ENCODE measurements at places on chromosomes 5 and 9.

- H3K27me3 ChIP-seq, result no peaks in the 10 kb centered on the region
- no peak overlapping the region for H3K4me3 ChIP-seq
- peaks cover 39% of the 10 kb centered on the region for H3K36me3 ChIP-seq
- no peak for DNase-seq
- H3K27ac ChIP-seq, result no peak overlapping the region
- H3K4me1 ChIP-seq, result no peaks in the 10 kb centered on the region
These were observed 29.4 kb downstream of the CTNNAL1 start for GRCh38 chr9:108983885-108984284.

DNA sequence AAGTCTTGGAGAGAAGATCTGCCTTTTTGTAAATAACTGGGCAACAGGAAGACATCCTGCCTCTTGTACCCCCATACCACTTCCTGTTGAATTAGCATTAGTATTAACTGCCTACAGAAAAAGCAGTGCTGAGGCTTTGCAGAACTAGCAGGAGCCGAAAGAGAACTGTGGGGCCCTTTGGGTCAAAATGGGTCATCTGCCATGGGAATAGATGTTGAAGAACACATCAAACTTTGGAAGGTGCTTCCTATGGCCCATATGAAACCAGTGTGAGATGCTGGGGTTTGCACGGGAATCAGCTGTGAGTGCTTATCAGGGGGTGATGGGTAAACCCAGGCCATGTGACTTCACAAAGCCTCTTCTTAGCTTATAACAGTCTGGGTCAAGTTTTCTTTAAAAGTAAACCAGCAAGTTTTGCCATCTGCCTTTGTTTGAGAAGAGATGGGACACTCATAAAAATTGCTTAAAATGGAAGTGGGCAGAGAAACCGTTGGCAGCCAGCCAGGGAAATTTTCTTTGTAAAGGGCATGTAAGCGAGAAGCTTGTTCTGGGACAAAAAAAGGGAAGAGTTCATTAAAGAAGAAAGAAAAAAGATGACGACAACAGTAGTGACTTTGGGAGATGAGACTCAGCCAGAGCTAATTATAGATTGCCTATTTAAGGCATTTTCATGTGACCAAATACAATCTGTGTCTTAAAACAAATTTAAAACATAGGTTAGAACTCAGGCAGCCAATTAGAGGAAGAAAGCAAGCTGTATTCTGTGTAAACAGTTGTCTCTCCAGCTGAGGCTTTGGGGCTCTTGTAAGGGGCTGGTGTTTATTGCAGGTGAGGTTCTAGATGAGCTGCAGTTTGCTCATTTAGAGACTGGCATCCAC lies 4.4 kb downstream of the SLC25A25 start:
- H3K4me1 ChIP-seq, result peaks cover 43% of the 10 kb centered on the region
- peak overlapping the region; percentile 47 for H3K4me3 ChIP-seq
- no peaks in the 10 kb centered on the region for H3K36me3 ChIP-seq
- H3K27ac ChIP-seq, result peak overlapping the region; percentile 92
- no peak for DNase-seq
- no peaks in the 10 kb centered on the region for H3K27me3 ChIP-seq

GRCh38 chr9:104776797-104777196 lies 12.9 kb downstream of the NIPSNAP3B start:
- peaks cover 10% of the 10 kb centered on the region for H3K4me1 ChIP-seq
- no peak overlapping the region for H3K4me3 ChIP-seq
- peaks cover 17% of the 10 kb centered on the region for H3K36me3 ChIP-seq
- DNase-seq, result no peak

- peaks cover 2% of the 10 kb centered on the region for H3K36me3 ChIP-seq
- H3K27ac ChIP-seq, result peak overlapping the region; percentile 99
- H3K4me3 ChIP-seq, result peak overlapping the region; percentile 99
- H3K27me3 ChIP-seq, result no peaks in the 10 kb centered on the region
- peaks cover 50% of the 10 kb centered on the region for H3K4me1 ChIP-seq
These were observed 681 bp upstream of the ETF1 start for GRCh38 chr5:138543730-138544104.

- no peak for DNase-seq
- peaks cover 16% of the 10 kb centered on the region for H3K4me1 ChIP-seq
- no peaks in the 10 kb centered on the region for H3K27me3 ChIP-seq
- H3K4me3 ChIP-seq, result no peak overlapping the region
These were observed 42.6 kb downstream of the GCNT4 start for GRCh38 chr5:75009556-75010345.

DNA sequence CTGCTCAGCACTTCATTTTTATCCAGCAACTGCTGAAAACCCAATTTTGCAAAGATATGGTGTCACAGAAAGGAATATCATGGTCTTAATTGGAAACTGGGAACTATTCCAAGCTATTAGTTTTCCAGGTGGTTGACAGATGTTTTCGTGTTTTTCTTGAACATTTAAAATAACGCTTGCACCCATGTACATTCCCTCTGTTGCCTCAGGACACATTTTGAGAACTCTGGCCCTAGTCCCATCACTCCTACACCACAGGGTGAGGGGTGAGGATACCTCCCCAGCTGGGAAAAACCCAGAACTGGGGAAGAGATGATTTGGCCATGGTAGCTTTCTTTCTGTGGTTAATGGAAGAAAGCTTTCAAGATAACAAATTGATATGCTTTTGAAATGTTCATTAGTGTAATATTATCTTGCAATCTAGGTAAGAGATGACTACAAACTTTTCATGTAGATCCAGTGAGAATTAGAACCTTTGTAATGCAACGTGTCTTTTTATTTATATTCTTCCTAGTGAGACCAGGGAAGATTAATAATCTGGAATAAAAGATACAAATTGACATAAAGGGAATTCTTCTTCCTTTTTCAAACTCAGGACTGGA lies 627.0 kb downstream of the RAB3C start:
- peaks cover 10% of the 10 kb centered on the region for H3K36me3 ChIP-seq
- no peaks in the 10 kb centered on the region for H3K27me3 ChIP-seq
- peaks cover 36% of the 10 kb centered on the region for H3K4me1 ChIP-seq
- no peak overlapping the region for H3K4me3 ChIP-seq
- no peak for DNase-seq

- no peak overlapping the region for H3K4me3 ChIP-seq
- H3K27me3 ChIP-seq, result no peaks in the 10 kb centered on the region
- H3K4me1 ChIP-seq, result no peaks in the 10 kb centered on the region
- H3K36me3 ChIP-seq, result no peaks in the 10 kb centered on the region
- DNase-seq, result no peak
- no peak overlapping the region for H3K27ac ChIP-seq
These were observed 141.7 kb downstream of the SV2C start for GRCh38 chr5:76224898-76225297.

DNA sequence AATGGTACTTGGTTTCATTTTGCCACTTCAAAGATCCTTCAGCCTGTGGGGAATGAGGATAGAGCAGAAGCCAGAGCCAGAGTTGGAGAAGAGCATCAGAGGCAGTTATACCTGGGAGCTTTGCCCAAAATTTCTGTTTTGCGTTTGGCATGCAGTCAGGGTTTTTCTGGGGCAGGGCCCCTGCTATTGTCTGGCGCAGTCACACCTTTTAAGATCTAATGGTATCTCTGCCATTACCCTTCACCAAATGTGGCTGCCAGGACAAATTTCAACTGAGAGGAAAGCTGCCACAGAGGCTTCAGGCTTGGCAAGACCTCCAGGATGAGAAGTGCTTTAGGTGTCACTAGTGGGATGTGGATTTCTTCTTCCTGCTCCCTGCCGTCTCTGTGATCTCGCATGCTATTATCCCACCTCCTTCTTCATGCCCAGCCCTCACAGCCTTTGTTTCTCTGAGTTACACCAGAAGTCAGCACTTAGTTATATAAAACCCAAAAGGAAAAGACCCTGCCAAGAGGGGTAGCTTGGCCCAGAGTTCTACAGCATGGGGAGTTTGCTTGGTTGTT lies 357.0 kb downstream of the TLE4 start:
- no peaks in the 10 kb centered on the region for H3K27me3 ChIP-seq
- no peak overlapping the region for H3K4me3 ChIP-seq
- no peaks in the 10 kb centered on the region for H3K36me3 ChIP-seq
- H3K27ac ChIP-seq, result no peak overlapping the region

GRCh38 chr9:134424818-134425217 lies 98.6 kb downstream of the RXRA start:
- peaks cover 12% of the 10 kb centered on the region for H3K36me3 ChIP-seq
- H3K27me3 ChIP-seq, result no peaks in the 10 kb centered on the region
- no peak overlapping the region for H3K27ac ChIP-seq
- H3K4me1 ChIP-seq, result no peaks in the 10 kb centered on the region
- no peak for DNase-seq
- H3K4me3 ChIP-seq, result no peak overlapping the region

DNA sequence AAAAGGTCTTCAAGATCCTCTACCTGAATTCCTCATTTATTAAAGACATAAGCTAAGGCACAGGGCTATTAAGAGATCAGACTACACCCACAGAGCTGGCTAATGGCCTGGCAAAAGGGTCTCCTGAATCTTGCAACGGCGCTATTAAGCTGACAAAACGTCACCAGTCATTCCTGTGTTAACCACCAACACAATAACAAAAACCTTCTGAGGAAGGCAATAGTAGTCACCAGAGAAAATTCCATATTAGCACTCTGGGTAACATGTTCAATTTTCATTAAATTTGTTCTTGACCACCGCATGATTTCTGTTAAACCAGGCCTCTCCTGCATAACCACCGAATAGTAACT lies 77.0 kb downstream of the GNAQ start:
- no peaks in the 10 kb centered on the region for H3K27me3 ChIP-seq
- no peak overlapping the region for H3K27ac ChIP-seq
- peaks cover 59% of the 10 kb centered on the region for H3K4me1 ChIP-seq
- H3K4me3 ChIP-seq, result no peak overlapping the region
- H3K36me3 ChIP-seq, result no peaks in the 10 kb centered on the region

DNA sequence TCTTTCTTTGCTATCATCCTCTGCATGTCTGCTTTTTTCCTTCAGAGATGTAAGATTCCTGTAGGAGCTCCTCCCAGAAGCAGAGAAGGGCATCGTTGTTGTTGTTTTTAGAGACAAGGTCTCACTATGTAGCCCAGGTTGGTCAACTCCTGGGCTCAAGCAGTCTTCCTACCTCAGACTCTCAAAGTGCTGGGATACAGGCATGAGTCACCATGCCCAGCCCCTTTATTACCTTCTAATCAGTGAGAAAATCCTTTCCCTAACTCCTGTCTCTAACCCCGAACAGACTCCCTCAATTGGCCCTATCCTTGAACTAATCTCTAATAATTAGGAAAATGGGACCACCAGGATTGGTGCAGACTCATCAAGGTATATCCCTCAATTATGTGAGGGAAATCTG lies 64.4 kb downstream of the GALNT10 start:
- DNase-seq, result no peak
- H3K27ac ChIP-seq, result no peak overlapping the region
- peaks cover 7% of the 10 kb centered on the region for H3K36me3 ChIP-seq
- H3K4me1 ChIP-seq, result peaks cover 28% of the 10 kb centered on the region
- H3K27me3 ChIP-seq, result no peaks in the 10 kb centered on the region

DNA sequence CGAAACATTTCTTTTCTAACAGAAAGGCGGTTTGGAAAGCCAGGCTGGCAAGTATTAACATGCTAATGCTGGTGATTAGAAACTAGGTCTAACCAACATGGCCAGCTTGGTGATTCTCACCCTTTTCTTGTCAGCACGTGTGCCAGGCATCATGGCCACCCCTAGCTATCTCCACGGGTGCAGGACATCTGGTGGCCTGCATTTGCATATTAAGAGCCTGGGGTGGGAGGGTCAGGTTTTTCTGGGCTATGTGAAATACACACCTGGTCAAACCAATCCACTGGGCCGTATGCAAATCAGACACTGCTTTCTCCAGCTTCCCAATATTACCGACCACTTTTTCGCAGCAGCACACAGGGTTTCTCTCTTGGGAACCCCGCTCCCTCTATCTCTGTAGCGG lies 612.1 kb downstream of the PTPRD start:
- no peaks in the 10 kb centered on the region for H3K27me3 ChIP-seq
- no peak overlapping the region for H3K27ac ChIP-seq
- no peak overlapping the region for H3K4me3 ChIP-seq

DNA sequence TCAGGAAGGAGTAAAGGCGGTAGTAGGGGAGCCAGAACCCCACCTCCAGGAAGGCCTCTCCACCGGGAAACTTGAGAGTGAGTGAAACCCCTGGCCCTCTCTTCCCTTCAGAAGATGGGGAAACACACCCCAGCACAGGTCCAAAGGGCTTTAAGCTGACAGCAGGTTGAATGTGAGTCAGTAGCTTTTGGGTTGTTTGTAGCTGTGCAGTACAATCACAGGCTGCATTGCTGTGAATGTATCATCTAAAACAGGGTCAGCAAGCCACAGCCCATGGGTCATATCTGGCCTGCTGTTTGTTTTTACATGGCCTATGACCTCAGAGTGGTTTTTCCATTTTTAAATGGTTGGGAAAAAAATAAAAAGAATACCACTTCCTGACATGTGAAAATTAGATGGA lies 10.0 kb downstream of the OTULINL start:
- peaks cover 51% of the 10 kb centered on the region for H3K27me3 ChIP-seq
- H3K36me3 ChIP-seq, result no peaks in the 10 kb centered on the region
- no peak overlapping the region for H3K27ac ChIP-seq
- no peaks in the 10 kb centered on the region for H3K4me1 ChIP-seq

DNA sequence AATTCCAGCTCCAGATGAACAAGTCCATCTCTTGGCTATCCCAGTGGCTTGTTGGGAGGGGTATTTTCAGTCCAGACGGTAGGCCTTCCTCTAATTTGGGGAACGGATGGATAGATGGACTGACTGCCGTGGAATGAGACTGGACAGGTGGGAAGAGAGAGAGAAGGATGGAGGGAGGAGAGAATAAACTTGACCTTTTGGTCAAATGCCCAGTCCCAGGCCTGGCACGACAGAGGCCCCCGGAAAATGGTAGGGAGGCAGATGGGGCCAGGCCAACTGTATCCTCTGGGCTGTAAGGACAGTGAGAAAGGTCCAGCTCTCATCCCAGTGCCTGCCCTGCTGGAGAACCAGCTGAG lies 1.1 kb downstream of the BHMT start:
- peaks cover 14% of the 10 kb centered on the region for H3K4me1 ChIP-seq
- peaks cover 2% of the 10 kb centered on the region for H3K36me3 ChIP-seq
- DNase-seq, result no peak
- H3K4me3 ChIP-seq, result no peak overlapping the region
- H3K27ac ChIP-seq, result no peak overlapping the region

DNA sequence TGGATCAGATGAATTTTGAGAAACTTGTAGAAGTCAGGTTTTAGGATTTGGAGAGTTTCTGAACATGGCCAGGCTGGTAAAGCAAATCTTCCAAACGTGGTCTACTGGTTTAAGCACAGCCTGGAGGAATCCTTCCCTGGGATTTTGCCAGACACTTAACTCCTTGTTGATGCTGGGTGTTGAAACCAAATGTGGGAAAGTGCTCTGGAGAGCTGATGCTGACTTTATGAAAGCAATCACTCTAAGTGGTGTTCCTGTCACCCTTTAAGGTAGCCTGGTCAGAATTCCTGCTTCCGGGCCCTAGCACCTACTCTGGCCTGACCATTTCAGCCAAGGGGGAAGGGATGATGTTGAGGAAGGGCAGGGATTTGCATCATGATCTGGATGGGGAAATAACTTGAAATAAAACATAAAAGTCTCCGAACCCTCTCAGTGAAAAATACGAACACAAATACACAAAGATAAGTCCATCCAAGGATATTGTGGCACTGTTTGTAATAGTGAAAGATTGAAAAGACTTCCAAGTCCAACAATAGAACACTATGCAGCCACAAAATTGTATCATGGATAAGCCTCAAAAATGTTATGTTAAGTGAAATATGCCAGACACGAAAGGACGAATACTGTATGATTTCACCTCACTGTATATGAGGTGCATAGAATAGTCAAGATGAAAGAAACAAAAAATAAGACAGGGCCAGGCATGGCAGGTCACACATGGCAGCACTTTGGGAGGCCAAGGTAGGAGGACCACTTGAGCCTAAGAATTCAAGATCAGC lies 57.7 kb downstream of the PDE6A start:
- no peak for DNase-seq
- H3K27ac ChIP-seq, result peak overlapping the region; percentile 1
- H3K4me3 ChIP-seq, result no peak overlapping the region
- no peaks in the 10 kb centered on the region for H3K36me3 ChIP-seq
- peaks cover 23% of the 10 kb centered on the region for H3K4me1 ChIP-seq
